ENCODE measurements at places on chromosomes 11 and 22. TPM values are rescaled to one million over a fixed set of nuclear protein-coding genes. Genes with fewer than 3 reads are reported as not detected.
A peak's percentile ranks its signal among the peaks of the same experiment; 100 is the strongest.

DNA sequence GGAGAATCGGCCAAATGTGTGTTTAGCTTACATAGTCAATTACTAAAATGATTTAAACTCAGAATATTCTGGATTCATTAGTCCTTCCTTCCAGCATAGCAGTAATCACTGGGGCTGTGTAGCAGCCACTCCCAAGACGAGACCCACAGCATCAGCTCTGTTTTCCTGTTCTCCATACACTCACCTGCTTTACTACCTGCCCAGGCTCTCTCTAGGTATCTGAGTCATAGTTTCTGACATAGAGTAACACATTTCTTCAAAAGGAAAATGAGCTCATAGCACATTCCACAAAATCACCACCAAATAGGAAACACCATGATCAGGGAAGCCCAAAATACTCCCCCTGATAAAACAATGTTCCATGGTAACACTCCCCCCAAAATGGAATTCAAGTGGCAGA lies 22.9 kb downstream of the MORC2 start:
- DNase-seq, result no peak

DNA sequence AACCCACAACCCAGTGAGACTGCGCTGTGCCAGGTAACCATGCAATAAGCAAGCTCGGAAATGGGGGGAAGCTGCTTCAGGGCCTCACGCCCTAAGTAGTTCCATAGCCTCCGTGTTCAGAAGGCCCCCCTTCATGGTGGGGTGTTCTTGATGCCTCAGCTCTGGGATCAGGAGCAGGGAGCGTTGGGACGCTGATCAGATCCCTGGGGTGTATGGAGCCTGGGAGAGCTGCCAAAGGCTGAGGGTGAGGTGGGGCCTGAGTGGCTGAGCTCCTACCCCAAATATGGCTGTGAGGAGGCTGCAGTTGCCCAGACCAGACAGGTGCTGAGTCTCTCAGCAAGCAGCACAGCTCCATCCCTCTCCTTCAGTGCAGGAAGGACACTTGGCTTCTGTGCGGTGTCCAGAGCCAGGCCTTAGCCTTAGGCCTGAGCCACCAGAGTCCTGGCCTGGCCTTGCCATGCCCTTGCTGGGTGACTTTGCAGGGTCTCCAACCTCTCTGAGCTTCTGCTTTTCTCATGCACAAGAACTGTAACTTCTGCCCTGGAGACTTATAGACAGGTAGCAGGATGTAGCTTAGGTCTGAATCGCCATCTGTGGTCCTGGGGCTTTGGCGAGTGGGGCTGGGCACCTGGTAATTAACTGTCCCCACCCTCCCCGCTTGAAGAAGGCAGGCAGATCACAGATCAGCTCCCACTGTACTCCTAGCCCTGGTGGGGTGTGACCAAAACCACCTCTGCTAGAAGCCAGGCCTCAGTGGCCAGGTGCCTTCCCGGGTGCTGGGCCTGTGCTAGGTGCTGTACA lies 5.3 kb downstream of the MMP11 start:
- peak; percentile 58 for DNase-seq

GRCh38 chr11:78044706-78045105 lies 19.0 kb upstream of the THRSP start:
- DNase-seq, result no peak

GRCh38 chr11:20021212-20021611 lies 139.1 kb downstream of the DBX1 start:
- no peak for DNase-seq

ACP2 gene
- total RNA-seq, result 81.1 TPM

GRCh38 chr11:131063638-131064037 lies 147.4 kb upstream of the SNX19 start:
- DNase-seq, result no peak

DNA sequence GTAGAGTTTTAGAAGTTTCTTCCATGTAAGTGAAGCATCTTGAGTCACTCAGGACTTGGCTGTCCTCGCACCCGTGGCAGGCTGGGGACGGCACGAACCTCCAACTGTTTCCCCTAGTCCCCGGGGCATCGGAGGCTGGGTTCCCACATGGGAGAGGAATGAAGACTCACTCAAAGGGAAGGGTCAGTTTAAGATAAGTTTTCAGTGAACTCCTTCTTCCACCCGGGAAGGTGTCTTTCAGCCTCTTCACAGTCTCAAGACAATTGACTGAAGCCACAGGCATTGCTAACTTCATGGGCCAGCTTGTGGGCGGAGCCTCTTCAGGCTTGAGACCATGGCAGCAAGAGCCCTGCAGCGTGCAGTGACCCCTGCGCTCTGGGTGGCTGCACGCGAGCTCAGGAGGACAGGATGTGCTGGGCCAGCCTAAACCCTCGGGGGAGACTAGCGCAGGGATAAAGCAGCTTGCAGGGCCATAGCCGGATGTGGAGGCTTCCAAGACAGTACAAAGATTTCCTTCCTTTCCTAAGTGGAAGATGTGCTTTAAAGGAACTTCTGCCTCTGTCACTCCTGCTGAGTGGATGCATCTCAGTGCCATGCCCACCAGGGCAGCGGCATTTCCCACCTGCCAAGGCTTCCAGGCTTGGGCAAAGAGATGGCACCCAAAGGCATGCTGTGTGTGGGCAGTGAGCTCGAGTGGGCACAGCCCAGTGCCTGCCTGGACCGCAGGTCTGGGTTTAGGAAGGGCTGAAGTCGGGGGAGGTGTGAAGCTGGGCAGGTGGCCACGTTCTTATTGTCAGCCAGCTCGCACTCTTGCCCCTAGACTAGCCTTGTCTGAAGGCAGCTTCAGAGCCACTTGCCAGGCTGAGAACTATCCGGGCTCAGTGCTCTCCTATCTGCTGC lies 32.9 kb downstream of the PPIL2 start:
- DNase-seq, result peak; percentile 21

DNA sequence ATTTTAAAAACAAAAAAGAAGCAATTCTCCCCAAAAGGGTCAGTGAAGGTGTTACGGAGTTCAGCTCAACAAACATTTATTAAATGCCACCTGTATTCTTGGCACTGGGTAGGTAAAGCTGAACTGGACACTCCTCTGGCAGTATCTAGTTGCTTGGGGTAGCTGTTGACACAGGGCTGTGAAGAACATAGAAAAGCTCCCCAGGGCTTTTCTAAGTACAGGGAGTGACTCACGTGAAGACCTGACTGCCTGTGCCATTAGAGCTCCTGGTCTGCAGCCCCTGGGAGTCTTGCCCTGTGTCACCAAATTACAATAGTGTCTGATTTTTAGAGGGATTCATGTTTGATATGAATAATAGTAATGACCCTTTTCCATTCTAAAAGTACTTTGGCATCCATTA lies 43.6 kb downstream of the COA4 start:
- no peak for DNase-seq

DNA sequence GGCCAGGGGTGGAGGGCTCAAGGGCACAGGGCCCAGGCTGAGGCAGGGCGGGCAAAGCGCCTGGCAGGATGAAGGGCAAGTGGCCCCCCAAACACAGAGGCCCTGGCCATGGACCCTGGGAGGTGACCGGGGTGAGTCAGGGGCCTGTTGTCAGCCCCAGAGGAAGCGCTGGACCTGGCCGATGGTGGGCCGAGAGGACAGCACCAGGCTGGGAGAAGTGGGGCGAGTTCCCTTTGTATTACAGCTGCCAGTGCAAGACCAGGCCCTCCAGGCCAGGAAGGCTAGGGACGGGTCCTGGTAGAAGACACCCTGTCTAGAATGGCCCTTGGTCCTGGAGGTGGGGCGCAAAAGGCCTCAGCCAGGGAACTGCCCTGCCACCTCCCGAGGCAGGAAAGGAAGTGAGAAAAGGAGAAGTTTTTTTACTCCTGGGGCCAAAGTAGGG lies 12.8 kb downstream of the CXCR5 start:
- no peak for DNase-seq

DNA sequence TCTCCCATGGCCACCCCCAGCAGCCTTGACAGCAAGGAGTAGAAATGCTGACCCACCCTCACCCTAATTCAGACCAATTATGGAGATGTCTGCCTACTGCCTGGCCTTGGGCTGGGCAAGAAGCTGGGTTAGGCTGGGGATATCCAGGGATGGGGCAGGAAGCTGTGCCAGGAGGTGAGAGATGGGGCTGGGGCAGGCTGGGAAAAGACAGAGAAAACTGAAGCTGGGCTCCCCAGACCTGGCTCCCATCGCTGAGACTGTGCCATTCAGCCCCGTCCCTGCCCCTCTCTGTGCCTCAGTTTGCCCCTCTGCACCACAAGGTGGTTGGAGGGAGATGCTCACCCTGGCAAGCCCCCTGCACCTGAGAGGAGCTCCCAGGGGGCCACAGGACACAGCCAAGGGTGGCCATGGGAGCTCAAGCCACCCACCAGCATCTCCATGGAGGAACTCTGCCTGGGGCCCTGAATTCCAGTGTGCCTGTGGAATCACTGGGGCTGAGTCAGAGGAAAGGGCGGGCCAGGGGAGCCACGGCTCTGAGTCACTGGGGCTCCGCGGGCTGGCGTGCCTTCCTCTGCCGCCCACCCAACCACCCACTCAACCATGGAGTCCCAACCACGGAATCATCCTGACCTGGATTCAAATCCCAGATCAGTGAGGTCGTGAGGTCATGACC lies 6.0 kb upstream of the CARD10 start:
- DNase-seq, result no peak

MRGPRE gene
- not detected for total RNA-seq

ETS1 gene
- total RNA-seq, result 8.8 TPM

DNA sequence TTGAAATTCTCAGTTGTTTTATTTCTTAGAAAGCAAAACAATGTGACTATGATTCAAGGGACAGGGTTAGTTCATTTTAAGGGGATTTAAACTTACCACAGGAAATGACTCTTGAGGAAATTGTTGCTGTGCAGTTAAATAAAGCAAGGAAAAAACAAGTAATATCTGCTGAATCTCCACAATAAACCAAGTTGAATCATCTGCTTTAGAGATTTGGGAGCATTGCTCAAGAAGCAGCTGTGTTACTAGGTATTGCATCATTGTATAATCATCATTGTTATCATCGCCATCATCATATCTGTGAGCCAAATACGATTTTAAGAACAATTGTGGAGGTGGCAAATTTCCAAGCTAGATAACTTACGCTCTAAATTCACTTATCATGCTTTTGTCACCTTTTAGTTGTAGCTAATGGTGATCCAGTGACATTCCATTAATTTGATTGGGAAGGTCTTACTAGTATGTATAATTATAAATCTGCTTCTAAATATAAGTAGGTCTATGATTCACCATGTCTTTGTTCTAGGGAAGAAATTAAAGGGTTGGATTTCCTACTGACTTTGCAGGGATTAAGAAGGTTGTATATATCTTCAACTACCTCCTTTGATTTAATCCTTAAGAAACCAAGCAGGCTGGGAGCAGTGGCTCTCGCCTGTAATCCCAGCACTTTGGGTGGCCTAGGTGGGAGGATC lies 19.9 kb downstream of the MMP10 start:
- no peak for DNase-seq

MAJIN gene
- not detected for total RNA-seq

DNA sequence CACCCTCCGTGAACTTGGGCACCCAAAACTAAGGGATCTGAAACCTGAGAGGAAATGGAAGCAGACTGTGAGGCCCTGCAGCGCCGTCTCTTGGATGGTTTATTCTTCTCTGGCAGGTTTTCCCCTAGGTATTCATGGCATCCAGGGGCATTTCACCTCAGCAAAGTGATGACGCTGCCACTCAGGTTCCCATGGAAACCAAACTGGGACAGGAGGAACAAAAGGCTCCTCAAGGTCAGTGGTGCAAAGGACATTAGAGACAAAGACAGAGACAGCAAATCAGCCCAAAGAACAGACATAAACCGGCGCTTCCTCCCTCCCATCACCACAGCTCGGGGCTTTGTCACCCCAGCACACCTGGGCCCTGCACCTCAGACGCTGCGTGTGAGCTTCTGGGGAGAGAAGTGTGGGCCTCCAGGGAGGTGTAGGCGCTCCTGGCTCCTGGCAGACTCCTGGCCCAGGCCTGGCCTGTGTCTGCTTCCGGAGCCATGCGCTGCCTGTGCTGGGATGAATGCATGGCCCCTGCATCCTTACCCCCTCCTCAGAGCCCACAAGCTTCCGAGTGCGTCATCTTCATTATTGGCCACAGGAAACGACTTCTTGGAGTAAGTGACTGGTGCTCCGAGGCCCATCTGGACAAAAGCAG lies 5.9 kb downstream of the TP53AIP1 start:
- peak; percentile 45 for DNase-seq

DNA sequence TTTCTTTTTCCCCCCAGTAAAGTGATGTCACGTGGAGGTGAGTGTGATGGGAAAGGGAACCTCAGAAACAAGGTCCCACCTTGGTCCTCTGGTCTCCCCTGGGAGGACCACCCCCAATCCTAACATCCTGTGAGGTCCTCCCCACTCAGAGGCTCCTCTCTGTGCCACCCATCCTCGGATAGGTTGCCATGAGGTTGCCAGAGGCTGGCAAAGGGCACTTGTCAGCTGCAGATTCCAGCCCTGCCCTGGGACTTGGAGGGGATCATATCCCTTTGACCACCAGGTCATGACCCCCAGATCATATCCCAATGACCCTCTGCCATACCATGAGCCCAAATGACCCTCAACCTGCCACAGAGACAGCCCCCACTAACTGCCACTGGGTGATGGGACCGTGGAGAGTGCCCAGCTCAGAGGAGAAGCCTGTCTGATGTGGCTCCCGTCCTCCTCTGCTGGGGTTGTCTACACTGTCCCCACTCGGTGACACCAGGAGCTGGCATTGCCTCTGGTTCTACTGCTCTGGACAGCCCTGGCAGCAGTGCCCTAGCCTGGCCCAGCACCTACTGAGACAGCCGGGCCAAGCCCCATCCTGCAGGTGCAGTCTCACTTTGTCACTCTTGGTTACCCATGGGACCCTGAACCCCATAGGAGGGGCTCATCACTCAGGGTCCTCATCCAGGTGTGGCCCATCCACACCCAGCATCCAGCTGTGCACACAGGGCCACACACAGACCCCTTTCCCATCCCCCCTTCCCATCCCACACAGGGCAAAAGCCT lies 90.2 kb upstream of the KCNQ1OT1 start:
- peak; percentile 23 for DNase-seq

DNA sequence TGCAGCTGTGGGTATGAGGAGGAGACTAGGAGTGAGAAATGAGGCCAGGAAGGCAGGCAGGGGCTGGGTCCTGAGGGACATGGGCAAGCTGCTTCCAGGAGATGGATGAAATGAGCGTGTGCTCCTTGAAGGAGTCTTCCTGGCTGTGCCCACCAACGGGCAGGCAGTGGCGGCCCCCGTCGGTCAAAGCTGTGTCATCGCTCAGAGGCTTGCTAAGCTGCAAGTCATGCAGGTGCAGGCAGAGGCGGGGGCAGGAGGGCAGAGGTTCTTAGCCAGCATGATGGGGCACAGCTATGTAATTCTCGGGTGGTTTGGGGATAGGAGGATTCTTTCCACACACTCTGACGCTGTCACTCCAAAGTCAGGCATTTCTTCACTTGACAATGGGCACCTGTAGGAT lies 12.5 kb upstream of the PEX26 start:
- DNase-seq, result no peak

SSH3 gene
- 217 TPM for total RNA-seq

MMP12 gene
- total RNA-seq, result not detected

GRCh38 chr11:47184711-47185304 lies 1.4 kb downstream of the PACSIN3 start:
- DNase-seq, result peak; percentile 87

All from stomach (tissue), 19 donors.